ENCODE measurements at places on chromosomes 4 and X. TPM values are rescaled to one million over a fixed set of nuclear protein-coding genes. Genes with fewer than 3 reads are reported as not detected.

SLC30A9 gene
- 54.7 TPM for total RNA-seq

TRIM61 gene
- total RNA-seq = not detected

TNMD gene
- total RNA-seq = not detected

SSX4B gene
- total RNA-seq = not detected

OPHN1 gene
- 4.6 TPM for total RNA-seq

TBC1D9 gene
- total RNA-seq = 13.6 TPM

EVC2 gene
- total RNA-seq = not detected

RELL1 gene
- 48.5 TPM for total RNA-seq

DNA sequence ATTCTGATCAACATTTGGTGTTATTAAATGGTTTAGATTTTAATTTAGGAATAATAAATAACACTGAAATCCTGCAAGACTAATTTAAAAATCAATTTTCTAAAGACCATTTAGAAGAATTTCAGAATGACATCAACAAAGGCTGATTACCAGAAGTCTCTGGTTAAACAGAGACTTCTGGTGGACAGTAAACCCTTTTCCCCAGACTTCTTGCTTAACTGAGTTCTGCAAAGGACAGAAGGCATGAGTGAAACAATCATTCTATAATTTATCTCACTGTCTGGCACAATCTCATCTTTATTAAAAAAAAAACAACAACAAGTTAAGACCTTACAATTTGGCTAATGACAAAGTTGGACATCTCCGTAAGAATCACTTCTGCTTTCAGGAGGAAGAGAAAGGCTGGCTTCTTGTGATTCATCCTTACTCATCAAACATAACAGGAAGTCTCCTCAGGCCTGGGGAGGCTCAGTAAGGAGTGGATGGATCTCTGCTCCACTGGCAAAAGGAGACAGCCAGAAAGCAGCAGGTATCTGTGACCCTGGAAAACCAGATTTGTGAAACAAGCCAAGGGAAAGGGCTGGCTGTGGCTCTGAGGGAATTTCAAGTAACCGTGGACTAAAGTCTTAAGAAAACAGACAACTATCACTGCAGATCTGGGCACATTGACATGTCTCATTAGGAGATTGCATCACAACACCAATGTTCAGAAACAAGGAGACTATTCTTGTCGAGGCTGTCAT is 908 bp upstream of the TLR6 start:
- no peak overlapping the region for H3K4me3 ChIP-seq
- no peaks in the 10 kb centered on the region for H3K4me1 ChIP-seq
- no peak for DNase-seq
- H3K27me3 ChIP-seq = no peaks in the 10 kb centered on the region
- no peak overlapping the region for H3K27ac ChIP-seq
- H3K36me3 ChIP-seq = no peaks in the 10 kb centered on the region

DNA sequence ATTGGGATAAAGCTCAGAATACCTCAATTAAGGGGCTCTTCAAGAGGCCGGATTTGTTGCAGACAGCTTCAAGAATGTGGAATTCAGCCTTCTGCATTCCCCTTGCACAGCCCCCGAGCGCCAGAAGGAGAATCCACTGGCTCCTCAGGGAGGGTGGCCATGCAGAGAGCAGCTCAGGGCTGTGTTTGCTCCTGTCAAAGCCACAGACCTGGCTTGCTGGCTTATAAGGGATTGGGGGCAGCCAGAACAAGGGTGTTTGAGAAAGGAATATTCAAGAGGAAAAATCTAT is 36.8 kb downstream of the ING2 start:
- no peaks in the 10 kb centered on the region for H3K36me3 ChIP-seq
- no peaks in the 10 kb centered on the region for H3K4me1 ChIP-seq
- no peak overlapping the region for H3K4me3 ChIP-seq
- H3K27ac ChIP-seq = no peak overlapping the region

- no peaks in the 10 kb centered on the region for H3K36me3 ChIP-seq
- no peak overlapping the region for H3K27ac ChIP-seq
- H3K27me3 ChIP-seq = no peaks in the 10 kb centered on the region
- H3K4me3 ChIP-seq = no peak overlapping the region
- no peak for DNase-seq
- no peaks in the 10 kb centered on the region for H3K4me1 ChIP-seq
Observed at GRCh38 chr4:73673286-73673685, 53.0 kb upstream of the RASSF6 start.

DNA sequence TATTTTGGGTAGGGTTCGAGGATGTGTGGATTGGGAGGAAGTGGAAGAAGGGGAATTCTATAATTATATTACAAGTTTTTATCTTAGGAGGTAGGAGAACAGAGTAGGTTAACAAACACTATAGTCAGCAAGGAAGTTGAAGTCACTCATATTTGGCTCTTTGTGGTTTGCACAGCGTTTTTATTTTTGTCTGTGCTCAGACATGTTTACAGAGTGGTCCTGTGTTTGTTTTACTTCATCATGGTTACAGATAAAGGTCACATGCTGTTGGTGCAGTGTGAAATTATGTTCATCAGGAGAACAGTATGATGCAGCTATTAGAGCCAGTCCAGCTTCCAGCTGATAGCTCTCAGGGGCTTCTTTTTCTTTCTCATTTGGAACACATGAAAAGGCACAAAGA is 299.9 kb upstream of the SFRP2 start:
- no peaks in the 10 kb centered on the region for H3K27me3 ChIP-seq
- no peak for DNase-seq
- no peak overlapping the region for H3K27ac ChIP-seq
- H3K4me1 ChIP-seq = no peaks in the 10 kb centered on the region
- no peaks in the 10 kb centered on the region for H3K36me3 ChIP-seq

DNA sequence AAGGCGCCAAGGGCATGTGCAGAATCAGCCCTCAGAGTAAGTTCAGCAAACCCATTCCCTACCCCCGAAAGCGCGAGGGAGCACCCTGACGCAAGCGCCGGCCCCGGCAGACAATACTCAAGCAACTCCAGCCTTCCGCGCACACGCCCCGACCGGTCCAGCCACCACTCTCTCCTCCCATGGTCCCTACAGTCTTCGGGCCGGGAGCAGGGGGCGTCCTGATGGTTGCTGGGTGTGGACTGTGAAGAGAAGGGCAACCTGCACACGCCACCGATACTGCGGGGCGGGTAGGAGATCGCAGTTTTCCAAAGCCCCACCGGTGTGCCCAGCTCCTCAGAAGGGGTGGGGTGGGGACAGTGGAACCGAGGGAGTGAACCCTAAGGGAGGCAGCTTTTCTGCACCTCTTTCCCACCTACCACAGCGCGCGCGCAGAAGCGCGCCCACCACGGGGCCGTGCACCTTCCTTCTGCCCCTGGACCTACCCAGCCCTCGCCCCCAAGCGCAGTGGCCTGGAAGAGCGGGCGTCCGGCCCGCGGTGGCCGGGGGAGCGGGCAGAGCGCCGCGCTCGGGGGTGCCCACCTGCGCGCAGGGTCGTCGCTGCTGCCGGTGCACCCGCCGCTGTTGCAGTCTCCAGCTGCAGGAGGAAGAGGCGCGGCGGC is 650.2 kb upstream of the DIPK2B start:
- no peaks in the 10 kb centered on the region for H3K27me3 ChIP-seq
- H3K4me3 ChIP-seq = peak overlapping the region; percentile 79
- H3K36me3 ChIP-seq = 0 out of 2 replicates have a peak, but pooled peaks cover 1% of the 10 kb centered on the region
- DNase-seq = peak; percentile 52
- no peaks in the 10 kb centered on the region for H3K4me1 ChIP-seq

GRCh38 chr4:2791518-2792395 is 1.1 kb upstream of the SH3BP2 start:
- H3K4me3 ChIP-seq = no peak overlapping the region
- H3K27me3 ChIP-seq = no peaks in the 10 kb centered on the region
- DNase-seq = no peak

DNA sequence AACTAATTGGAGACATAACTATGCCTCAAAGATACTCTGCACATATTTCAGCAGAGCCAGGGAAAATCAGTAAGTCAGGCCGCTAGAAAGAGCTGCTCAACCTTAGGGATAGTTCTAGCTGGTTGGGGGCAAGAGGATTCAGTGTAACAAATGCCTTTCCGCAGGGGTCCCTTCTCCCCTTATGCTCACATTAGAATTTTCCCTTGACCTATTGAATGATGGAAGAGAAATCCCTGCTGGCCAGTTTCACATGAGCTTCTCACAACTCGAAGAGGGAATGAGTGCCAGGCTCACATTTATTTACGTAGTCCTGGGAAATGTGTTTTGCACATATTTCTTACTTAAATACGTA is 66.2 kb upstream of the USP9X start:
- peaks cover 3% of the 10 kb centered on the region for H3K4me1 ChIP-seq
- no peaks in the 10 kb centered on the region for H3K36me3 ChIP-seq
- H3K4me3 ChIP-seq = no peak overlapping the region
- H3K27me3 ChIP-seq = no peaks in the 10 kb centered on the region

GRCh38 chr4:122591196-122591595 is 29.7 kb downstream of the IL21 start:
- H3K4me3 ChIP-seq = no peak overlapping the region
- H3K27ac ChIP-seq = no peak overlapping the region
- H3K4me1 ChIP-seq = no peaks in the 10 kb centered on the region
- H3K36me3 ChIP-seq = no peaks in the 10 kb centered on the region
- no peak for DNase-seq

DNA sequence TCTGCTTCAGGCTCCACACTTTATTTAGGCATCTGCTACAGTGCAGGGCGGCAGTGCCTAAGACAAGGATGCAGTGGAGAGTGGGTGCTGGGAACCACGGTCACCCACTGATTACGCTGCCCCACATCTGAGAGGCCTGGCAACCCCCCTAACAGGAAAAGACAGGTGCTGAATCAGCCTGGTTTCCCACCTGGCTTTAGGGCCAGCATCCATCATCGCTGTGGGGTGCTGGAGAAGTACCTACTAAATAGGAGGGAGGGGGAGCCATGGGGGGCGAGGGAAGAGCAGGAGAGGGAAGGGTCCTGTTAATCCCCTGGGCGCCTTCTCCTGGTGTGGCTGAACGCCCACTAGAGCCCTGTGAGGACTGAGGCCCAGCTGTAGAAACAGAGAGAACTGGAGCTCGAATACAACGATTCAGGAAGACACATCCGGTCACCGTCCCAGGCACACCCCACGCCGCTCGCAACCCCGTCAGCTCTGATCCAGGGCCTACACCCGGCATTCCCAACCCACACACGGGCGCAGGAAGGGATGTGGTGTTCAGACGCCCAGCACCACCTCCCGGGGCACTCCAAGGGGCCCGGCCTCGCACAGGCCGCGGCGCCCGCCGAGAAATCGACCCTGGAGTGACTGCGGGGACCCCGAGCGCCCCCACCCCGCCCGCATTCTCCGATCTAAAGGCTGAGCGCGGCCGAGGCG is 554 bp downstream of the DCTD start:
- no peaks in the 10 kb centered on the region for H3K27me3 ChIP-seq
- peaks cover 19% of the 10 kb centered on the region for H3K4me1 ChIP-seq
- H3K27ac ChIP-seq = peak overlapping the region; percentile 58
- peak overlapping the region; percentile 84 for H3K4me3 ChIP-seq
- DNase-seq = peak; percentile 52

GRCh38 chr4:173443121-173443520 is 44.2 kb upstream of the SCRG1 start:
- H3K4me1 ChIP-seq = no peaks in the 10 kb centered on the region
- no peaks in the 10 kb centered on the region for H3K27me3 ChIP-seq
- no peak overlapping the region for H3K4me3 ChIP-seq
- no peak overlapping the region for H3K27ac ChIP-seq
